ENCODE measurements at places on chromosomes 3 and 15.

GRCh38 chr15:78263351-78263781 lies 996 bp upstream of the DNAJA4 start:
- no peak for DNase-seq

DNA sequence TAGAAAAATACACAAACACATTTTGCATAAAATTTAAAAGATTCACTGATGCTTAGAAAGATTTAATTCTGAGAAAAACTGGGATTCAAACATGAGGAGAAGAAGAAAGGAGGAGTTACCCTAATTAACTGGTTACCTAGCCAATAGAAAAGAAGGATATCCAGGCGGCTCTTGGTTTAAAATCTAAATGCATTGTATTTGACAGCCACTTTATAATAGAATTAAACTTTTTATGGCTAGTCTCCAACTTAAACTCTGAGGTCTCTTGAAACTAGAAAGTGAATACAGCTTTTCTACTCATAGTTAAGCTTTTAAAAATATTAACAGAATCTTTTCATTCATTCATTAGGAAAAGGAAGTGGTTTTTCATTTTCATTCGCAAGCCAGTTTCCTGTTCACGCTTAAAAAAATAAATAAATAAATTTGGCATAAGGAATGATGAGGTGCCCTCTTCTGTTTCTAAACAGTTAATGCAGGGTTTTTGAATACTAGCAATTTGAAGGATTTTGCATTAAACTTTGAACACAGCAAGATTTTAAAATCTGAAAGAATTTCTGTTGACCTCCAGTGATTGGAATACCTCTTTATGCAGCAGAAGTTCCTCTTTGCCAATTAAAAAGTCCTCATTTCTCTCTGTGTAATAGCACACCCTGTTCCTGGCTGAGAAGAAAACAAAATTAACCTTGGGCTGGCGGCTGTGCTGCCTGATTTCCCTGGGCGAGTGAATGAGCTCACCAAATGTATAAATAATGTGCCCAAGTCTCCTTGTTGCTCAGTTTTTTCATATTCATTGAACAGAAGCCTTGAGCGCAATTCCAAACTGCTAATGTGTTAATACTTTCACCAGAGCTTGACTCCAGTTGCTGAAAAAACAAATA lies 105.1 kb downstream of the ZMAT3 start:
- DNase-seq, result peak; percentile 67

GRCh38 chr15:70430069-70430468 lies 332.4 kb upstream of the TLE3 start:
- DNase-seq, result peak; percentile 62

- peak; percentile 96 for DNase-seq
Measured at GRCh38 chr15:25905140-25905539, 42.0 kb upstream of the ATP10A start.

- no peak for DNase-seq
Measured at GRCh38 chr15:41927536-41927935, 33.7 kb upstream of the SPTBN5 start.

GRCh38 chr3:45687828-45688193 lies 1.4 kb upstream of the SACM1L start:
- DNase-seq, result no peak

GRCh38 chr3:53711387-53711786 lies 134.8 kb downstream of the CHDH start:
- DNase-seq, result no peak

- DNase-seq, result peak; percentile 74
Measured at GRCh38 chr3:99875581-99875928, 57.9 kb downstream of the CMSS1 start.

DNA sequence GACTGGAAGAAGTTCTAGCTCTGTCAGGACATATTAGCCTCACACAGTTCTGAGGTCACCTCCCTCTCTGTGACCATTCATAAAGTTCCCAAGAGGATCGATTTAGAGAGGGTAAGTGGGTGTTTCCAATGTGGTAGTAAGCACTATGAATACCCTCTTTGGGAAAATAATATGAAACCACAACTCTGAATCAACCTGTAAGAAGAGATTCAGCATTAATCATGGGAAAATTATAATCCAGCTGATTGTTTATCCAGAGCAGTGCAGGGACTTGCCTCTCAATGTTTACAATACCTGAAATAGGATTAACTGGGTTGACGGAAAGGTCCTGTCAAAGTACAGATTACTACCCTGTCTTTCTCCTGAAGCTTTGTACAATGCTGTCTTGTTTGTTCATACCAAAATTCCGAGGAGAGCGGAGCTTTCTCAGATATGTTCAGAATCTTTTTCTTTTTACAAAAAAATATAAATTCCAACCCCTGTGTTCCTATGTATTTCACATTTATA lies 302.9 kb upstream of the DPPA4 start:
- no peak for DNase-seq

GRCh38 chr3:15428539-15428938 lies 1.1 kb downstream of the EAF1 start:
- peak; percentile 93 for DNase-seq

- DNase-seq, result peak; percentile 98
Measured at GRCh38 chr15:36601497-36601932, 22.1 kb downstream of the CDIN1 start.

DNA sequence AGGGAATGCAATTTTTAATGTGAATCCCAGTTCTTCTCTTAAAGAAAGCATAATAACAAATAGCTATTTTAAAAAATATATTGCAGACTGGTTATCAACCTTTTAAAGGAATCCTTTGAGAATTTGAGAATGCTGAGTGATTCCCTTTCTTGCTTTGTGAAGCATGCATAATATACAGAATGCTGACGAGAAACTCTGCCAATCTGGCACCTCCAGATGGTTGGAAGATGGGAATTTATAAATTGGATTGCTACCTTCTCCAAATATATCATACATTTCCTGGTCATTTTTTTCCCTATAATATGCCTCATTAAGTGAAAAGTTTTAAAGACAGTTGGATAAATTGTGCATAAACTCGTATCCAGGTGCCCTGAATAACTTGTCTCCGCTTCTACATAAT lies 333.9 kb upstream of the ARPP21 start:
- DNase-seq, result no peak

GRCh38 chr3:146469150-146470017 lies at the start of gene PLSCR2:
TSS of gene PLSCR2 (minus strand) at chr3:146469561. CDS start at chr3:146459904, 9,657 bp downstream.
- peak; percentile 30 for DNase-seq

DNA sequence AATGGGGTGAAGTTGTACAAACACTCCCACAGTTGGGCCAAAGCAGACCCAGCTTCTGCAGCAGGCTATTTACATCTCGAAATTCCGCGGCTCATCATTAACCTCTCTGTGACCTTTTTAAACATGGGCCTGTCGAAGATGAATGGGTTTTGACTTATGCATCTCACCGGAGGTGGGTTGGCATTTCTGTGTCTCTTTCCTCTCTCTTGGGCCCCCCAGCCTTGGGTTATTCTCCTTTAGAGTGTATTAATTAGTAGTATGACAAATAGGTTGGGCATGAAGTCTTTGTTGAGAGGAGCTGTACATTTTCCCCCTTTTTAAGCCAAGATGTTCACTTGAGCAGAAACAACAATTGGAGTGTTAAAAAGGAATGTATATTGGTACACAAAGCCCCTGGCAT lies 9.8 kb downstream of the SMAD6 start:
- no peak for DNase-seq

Data from GM23248 (cell line).